Thymus (tissue), 14 donors: ENCODE measurements at places on chromosomes 1 and 21.

DNA sequence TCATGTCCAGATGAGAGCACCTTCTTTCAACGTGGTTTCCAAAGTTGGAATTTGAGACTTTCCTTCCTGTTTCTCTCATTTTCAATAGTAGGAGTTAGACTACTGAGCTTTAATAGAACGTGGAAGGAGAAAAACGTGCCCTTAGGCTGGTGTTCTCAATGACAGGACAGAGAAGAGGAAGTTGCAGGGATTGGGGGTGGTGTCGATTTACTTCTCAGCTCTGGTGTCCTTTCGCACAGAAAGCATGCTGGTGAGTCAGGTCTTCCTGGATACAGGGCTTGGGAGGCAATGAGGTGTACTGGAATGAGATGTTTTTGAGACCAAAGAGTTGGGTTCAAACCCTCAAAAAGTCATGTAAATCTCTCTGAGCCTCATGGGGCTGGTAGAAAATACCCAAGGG, 67.1 kb downstream of the HIVEP3 start:
- DNase-seq = no peak

DNA sequence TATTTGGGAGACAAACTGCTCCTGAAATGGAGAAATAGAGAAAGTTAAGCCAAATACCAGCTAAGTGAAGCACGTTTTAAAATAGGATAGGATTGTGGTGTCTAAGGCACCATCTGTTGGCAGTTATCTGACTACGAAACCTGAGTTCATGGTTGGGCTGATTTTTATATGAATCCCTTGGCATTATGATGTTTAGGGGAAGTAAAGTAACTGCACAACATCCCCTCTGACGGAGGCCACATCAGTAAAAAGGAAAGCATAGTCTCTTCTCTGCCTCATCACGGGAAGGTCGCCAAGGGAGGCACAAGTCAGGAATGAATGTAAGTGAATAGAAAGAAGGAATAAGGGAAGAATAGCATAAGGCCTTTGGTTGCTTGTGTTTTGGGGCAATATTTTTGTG, 128.0 kb downstream of the PRRX1 start:
- DNase-seq = no peak

GRCh38 chr21:16422702-16423101, 692.9 kb downstream of the USP25 start:
- DNase-seq = no peak

- DNase-seq = no peak
Observed at GRCh38 chr1:58619286-58620054, 42.4 kb upstream of the TACSTD2 start.

DNA sequence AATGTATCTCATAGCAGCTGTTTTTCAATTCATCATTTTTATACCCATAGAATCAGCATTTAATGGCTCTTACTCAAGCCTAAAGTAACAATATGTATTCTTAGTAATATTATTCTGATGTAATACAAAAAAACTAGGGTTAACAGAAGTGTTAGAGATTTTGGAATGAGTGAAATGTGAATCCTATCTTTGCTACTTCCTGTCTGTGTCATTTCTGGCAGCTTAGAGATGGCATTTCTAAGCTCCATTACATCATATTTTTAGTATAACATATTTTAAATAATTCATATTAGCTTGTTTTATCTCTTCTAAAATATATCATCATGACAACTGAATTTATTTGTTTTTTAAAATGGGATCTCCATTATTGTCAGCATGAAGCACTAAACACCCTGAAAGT, 90.2 kb downstream of the LRRC7 start:
- no peak for DNase-seq

GRCh38 chr1:84096176-84096575, 47.9 kb upstream of the PRKACB start:
- DNase-seq = no peak

GRCh38 chr1:36034692-36035091, 49.2 kb upstream of the TEKT2 start:
- DNase-seq = no peak

GRCh38 chr1:180043785-180044184, 89.2 kb downstream of the CEP350 start:
- DNase-seq = no peak

DNA sequence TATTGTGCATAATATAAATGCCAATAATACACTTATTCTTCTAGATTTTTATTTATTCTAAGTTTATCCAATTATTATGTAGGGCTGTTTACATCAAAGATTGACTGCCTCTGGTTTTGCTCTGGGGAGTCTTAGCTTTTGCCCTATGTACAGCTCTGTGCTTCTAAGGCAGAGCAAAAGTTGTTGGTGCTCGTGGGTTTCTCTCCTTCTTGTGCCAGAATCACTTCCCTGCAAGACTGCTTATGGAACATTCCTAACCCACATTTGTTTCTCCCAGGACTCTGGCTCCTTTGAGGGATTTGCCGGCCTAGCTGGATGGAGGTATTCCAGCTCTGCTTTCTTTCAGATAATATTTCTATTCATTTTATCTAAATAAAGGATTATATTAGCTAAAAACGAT, 849.1 kb downstream of the USP25 start:
- no peak for DNase-seq

GRCh38 chr1:152148981-152149380, 10.0 kb downstream of the RPTN start:
- no peak for DNase-seq
